ENCODE measurements at places on chromosomes 11 and 22.

DNA sequence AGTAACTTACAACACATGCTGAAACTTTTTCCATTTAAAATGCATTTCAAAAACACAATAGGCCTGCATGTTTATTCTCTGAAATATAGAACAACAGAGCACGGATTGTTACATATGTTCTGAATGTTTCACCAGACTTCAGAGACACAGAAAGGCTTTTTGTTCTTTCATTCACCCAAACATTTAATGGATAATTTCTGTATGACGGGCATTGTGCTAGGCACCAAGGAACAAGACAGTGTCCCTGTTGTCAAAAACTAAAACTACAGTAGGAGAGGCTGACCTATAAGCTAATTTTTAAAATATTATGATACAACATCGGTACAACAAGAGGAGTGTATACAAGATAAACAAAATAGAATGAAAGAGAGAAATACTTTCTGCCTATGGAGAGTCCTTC, 81.9 kb upstream of the TEAD1 start:
- no peak for DNase-seq

DNA sequence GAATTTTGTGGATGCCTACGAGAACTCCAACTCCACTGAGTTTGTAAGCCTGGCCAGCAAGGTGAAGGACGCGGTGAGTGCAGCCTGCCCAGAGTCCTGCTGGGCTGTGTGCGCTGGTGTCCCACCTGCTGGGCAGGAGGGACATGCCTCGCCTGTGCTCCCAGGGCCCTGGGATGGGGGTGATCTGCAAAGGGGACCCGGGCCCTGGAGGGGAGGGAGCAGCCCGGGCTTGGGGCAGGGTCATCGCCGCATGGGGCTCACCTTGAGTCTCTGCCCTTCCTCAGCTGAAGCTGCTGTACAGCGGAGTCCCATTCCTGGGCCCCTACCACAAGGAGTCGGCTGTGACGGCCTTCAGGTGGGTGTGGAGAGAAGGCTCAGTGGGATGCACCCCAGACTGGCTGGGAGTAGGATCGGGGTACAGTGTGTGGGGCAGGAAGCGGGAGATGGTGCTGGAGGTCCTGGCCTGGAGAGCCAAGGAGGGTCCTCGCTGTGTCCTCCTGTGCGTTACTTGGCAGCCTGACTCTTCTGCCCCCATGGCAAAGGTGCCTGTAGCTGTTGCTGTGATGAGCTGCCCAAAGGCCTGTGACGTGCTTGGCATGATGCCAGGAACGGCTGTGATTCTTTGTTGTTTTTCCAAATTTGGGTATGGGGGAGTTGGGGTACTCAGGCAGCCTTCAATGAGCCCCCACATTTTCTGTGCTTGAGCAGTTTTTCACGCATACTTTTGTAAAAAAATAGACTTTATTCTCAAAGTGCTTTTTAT, 29.2 kb downstream of the ST14 start:
- DNase-seq = no peak

GRCh38 chr11:94862926-94863880, 95.0 kb downstream of the AMOTL1 start:
- no peak for DNase-seq

DNA sequence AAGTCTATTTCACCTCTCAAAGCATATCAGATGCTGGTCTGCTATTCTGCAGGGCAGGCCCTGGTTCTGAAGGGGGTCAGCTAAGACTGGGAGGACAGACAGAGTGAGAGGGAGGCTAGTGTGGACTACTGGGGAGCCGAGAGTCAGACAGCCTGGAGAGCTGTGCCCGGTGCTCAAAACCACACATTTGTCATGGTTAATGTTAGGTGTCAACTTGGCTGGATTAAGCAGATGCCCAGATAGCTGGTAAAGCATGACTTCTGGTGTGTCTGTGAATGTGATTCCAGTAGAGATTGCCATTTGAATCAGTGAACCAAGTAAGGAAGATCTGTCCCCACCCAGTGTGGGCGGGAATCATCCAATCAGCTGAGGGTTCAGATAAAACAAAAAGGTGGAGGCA, 102.6 kb downstream of the SNX19 start:
- DNase-seq = no peak

DNA sequence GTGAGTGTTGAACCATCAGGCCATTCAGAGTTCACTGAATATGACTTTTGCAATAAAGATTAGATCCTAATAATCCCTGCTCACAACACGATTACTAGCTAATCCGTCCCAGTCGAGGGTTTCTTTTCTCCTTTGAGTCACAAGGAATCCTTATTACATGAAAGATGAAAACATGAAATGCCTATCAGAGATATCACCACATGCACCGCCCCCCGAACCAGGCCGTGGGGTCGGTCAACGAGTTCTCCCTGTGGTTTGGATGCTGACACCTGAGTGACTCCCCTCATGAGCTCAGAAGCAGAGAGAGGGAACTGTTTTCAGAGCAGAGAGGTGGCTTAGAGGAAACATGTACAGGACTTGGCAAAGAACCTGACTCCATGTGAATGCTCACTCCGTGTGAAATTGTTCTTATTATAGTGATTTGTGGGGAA, 263.3 kb downstream of the ETS1 start:
- no peak for DNase-seq

- DNase-seq = peak; percentile 41
Observed at GRCh38 chr11:72333661-72334060, 89.7 kb upstream of the PHOX2A start.

GRCh38 chr11:68812526-68812925, 29.2 kb downstream of the CPT1A start:
- DNase-seq = no peak

GRCh38 chr22:31730344-31730711, 19.6 kb downstream of the PRR14L start:
- DNase-seq = no peak

DNA sequence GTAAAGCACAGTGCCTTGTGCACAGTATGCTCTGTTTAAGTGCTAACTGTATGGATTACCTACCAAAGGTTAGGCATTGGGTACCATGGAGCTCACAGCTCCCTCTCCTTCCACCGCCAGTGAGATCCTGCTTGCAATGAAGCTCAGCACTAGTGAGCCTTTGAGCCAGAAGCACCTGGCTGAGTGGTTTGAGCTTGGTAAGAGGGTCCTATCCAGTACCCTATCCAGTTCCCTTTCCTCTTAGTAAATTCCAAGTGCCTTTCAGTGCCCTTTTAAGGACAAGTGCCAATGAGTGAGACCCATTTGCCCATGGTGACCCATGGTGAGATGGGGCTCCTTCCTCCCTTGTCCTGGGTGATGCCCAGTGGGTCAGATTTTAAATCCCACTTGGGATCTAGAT, 43.1 kb upstream of the NAV2 start:
- no peak for DNase-seq

- DNase-seq = peak; percentile 32
Observed at GRCh38 chr11:103035791-103036434, 56.0 kb downstream of the DCUN1D5 start.

DNA sequence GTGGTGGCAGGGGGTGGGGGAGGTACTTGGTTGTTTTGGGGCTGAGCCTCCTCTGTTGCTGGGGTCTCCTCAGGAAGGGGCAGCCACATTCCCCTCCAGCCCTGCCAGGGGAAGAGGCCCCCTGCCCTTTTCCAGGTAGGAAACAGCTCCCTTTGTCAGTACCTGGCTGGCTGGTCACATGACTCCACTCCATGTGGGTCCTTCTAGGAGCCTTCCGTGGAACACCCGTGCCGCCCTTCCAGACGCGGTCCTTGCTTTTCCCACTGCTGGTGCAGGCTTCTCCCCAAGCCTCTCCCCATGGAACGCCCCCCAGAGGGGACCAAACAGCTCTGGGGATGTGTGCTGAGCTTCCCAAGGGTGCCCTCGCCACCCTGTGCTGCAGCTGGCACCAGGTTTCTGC, 19.9 kb downstream of the IFT27 start:
- DNase-seq = no peak

GRCh38 chr22:22520667-22521602, 865 bp upstream of the ZNF280A start:
- DNase-seq = no peak

DNA sequence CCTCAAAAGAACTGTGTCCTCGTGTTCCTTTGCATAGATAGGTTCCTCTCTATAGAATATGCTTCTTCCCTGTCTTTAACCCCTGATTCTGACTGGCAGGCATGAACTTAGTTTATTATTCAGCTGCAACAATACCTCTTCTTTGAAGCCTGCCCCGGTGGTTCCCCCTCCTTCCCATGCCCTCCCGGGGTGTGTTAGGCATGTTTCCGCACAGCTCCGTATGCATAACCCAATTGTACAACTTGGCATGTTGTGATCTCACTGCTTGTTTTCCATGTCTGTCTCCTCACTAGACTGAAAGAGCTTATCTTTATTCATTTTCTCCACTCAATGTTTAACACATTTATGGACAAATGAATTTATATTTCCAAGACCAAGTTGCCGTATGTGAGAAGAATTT, 72.6 kb downstream of the DEPDC5 start:
- DNase-seq = no peak

DNA sequence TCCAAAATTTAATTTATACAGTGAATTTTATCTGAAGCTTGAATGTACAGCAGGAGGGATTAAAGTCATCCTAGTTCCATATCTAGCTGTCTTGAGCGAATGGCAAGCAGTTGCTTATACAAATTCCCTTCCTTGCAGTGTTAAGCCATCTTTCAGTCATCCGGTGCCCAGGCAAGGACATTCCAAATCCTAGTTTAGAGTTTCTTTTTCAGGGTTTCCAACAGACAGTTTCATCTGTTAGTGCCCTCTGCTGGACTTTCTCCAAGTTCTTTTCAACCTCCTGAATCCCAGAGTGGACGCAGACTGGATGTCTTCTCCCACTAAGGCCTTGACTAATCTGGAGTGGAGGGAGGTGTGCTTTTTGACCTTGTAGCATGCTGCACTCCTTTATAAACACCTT, 45.4 kb downstream of the GRAMD1B start:
- peak; percentile 18 for DNase-seq

DNA sequence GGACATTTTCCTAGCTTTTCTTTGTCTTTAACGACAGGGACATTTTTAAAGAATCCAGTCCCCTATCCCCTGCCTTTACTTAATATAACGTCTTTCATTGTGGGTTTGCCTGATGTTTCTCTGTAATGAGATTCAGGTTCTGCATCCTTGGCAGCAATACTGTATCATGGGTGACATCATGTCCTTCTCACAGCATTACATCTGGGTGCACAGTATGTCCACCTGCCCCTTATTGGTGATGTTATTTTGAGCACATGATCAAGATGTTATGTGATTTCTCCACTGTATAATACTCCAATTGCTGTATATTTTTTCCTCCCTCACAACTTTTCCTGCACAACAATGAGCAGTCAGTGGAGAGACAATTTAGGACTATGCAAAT, 9.7 kb upstream of the STK33 start:
- DNase-seq = no peak
